Vagina (tissue), 2 donors: ENCODE measurements at places on chromosomes 1 and 21.

GRCh38 chr21:38282921-38283320 is 26.1 kb downstream of the KCNJ15 start:
- DNase-seq = no peak

DNA sequence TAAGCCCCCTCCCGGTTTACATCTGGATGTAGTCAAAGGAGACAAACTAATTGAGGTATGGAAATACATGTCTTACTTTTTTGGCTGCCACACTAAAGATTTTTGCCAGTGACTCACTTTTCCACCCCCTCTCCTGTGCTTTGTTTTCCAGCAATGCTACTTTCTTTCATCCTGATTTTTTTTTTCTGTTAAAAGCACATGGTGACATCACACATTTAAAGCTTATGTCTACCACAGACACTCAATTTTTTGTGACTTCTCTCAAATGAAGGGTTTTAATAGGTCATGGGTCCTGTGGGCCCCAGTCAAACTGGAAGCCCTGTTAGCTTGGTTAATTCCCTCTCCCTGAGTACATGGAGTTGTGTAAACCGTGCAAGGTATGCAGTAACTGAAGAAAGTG is 2.2 kb downstream of the PPP1R8 start:
- DNase-seq = no peak

DNA sequence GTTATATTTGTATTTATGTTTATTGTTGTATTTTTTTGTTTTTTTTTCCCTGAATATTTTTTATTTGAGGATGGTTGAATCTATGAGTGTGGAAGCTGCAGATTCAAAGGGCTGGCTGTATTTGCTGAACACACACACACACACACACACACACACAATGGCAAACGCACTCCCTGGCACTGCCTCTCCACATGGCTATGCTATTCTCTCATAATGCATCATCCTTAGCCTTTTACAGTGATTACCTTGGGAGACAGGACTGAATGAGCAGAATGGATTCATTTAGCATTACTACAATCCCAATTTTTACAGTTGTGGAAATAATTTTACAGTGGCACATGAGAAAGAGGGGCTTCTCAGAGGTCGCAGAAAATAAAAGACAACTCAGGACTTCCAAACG is 390.1 kb downstream of the PCP4 start:
- no peak for DNase-seq

DNA sequence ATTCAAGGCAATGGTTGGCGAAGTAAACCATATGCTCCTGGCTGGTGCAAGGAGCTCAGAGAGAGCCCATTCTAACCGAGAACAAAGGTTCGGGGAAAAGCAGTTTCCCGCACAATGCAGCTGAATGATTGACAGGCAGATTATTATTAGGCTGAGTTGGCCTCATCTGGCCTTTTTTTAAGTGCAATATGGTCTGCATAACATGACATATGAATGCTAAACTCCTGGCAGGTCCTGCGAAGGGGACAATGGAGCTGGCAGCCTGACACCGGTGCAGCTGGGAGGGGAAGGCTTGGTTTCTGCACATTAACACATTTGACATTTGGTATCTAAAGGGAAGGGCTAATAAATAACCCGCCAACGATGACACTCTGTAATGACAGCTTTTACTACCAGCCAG is 92.0 kb downstream of the MIS18A start:
- no peak for DNase-seq

GRCh38 chr1:229230893-229231753 is 39.8 kb upstream of the RAB4A start:
- DNase-seq = peak; percentile 40

DNA sequence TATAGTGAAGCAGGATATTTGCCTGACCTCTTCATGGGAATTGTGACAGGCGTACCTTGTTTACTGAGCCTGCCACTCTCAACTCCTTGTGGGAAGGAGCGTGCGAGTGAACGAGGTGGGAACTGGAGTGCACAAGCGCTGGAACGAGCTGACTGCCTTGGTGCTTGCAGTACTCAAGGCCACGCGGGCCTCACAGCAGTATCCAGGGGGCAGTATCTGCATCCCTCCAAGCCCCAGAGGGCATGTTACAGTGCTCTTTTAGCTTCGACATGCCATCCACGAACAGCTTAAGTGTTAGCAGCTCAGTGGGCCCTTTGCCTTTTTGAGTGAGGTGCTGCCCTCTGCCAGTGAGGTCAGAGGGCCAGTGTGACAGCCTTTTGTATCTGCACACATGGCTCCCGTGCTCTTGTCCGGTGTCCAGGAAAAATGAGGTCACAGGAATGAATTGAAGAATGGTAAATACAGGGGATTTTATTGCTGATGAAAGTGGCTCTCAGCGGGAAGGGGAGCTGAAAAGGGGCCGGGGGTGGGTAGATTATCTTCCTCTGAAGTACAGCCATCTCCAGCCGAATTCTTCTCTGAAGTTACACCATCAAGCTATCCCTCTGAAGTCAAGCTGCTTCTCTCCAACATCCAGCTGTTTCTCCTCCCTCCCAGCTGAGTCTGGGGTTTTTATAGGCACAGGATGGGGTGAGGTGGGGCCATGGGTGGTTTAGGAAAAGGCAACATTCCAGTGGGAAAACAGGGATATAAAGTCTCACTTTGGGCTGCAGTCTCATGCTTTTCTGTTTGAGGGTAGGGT is 69.3 kb downstream of the EPB41 start:
- no peak for DNase-seq

DNA sequence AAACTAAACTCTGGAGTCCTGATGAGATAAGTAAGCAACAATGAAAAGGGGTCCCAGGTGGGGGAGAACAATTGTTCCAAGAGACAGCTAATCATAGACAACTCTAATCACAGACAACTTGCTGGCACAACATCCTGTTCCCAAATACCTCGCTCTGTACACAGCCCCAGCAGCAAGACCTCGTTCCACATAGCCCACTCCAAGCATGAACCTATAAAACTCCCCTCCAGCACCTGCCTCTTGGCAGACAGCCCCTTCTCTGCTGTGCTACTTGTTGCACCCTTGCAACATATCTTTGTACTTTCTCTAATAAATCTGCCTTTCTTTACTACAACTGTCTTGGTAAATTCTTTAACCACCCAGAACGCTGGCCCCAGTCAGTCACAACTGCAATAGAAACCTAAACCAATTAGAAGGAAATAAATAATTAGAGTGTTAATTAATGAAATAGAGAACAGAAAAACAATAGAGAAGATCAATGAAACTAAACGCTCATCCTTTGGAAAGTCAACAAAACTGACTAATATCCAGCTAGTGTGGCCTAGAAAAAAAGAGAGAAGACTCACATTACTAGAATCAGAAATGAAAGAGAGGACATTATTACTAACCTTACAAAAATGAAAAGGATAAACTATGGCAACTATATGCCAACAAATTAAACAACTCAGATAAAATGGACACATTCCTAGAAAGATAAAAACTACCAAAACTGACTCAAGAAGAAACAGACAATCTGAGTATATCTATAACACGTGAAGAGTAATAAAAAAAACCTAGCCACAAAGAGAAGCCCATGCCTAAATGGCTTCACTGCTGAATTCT is 36.1 kb downstream of the LRRC40 start:
- no peak for DNase-seq

DNA sequence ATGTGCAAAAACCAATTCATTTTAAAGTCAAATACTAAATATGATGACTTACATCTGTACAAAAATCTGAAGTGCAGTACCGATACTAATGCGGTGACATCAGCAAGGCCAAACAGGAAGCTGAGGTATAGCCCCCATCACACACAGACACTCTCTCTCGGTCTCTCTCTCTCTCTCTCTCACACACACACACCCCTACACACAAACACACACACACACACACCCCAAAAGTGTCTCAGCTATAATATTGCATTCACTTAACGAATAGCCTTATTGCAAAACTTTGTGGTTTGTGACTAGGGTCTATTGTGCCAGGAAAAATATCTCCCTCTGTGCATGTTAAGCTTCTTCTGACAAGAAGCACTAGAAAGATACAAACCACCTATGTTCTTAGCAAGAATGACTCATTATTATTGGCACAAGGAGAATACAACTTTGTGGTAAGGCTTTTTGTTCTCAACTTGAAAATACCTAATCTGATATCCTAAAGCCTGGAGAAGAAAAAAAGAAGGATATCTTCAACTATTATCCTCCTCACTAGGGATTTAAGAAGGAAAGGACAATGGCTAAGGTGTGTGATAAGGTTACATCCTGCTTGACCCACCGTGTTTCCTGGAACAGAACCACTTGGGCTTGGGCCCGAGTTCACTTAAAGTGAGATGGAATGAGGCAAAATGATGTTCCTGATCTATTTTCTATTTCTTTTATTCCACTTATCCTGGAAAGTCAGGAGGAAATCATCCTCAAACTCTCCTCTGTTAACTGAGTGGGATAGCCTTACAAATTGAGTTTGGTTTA is 107.1 kb downstream of the NIBAN1 start:
- DNase-seq = no peak

GRCh38 chr1:39076127-39076798 is 50.1 kb downstream of the NDUFS5 start:
- DNase-seq = no peak

DNA sequence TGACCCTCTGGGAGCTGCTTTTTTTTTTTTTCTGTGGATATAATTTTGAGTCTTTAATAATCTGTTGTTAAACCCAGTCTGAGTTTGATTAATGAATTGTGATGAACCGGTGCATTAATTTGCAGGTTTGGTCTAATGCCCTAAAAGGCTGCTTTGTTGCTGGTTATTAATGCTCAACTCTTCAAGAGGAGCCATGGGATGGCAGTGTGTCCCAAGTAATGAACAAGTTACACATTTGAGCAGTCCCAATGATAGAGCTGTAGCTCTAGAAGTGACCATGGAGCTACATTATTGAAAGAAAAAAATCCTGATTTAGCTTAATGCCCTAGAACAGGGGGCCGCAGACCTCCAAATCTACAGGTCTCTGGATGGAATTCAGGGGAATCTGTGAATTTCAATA is 53.1 kb downstream of the RWDD3 start:
- DNase-seq = no peak

- DNase-seq = no peak
Measured at GRCh38 chr21:21200103-21200938, 202.1 kb downstream of the NCAM2 start.

DNA sequence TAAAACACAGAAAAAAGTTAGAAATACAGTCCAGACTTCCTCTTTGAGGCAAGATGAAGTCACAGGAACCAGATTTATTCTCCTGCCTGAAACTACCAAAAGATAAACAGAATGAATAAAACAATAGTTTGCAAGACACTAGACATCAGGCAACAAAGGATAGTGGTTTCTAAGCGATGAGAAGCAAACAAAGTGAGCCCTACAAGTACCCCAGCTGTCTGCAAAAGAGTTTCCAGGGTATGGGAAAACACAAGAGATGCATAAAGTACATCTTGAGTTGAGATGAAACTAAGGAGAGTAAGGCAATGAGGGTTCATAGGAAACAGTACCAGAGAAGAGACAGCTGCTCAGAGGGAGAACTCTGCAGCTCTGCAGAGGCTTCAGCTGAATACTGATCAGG is 83.3 kb upstream of the COL24A1 start:
- DNase-seq = no peak

DNA sequence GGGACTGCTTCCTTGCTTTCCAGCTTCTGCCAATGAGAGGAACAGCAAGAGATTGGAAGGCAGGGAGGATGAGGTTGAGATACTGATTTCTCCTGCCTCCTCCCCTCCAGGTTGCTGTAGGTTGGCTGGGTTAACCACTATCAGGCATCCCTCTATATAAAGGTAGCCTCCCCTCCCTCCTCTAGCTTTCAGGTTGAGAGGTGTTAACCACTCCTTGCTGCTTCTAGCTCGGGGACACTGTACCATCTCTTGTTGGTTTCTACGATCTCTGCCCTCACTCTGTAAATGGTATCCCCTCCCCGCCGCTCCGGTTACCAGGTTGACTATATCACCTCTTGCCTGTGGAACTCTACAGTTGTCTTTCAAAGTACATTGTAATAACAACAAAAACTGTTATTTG is 16.7 kb downstream of the LPAR3 start:
- DNase-seq = no peak

DNA sequence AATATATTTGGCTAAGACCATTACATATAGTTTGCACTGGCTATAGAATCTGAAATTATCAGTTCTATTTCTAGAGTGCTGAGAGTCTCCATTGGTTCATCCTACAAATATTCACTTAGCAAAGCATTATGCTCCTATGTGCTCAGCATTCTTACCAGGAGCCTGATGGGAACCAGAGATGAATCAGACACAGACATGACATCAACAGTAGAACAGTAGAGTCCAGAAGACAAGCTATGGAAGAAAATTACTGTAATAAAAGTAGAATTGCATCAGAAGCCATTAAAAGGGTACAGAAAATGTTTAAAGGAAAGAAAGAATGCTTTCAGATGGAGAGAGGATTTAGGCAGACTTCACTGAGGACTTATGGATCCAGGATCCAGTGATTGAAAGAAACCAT is 271.7 kb upstream of the SNX7 start:
- DNase-seq = no peak

- no peak for DNase-seq
Measured at GRCh38 chr1:95384567-95384966, 150.6 kb downstream of the RWDD3 start.

GRCh38 chr1:5991381-5992025 is 722 bp downstream of the NPHP4 start:
- no peak for DNase-seq

DNA sequence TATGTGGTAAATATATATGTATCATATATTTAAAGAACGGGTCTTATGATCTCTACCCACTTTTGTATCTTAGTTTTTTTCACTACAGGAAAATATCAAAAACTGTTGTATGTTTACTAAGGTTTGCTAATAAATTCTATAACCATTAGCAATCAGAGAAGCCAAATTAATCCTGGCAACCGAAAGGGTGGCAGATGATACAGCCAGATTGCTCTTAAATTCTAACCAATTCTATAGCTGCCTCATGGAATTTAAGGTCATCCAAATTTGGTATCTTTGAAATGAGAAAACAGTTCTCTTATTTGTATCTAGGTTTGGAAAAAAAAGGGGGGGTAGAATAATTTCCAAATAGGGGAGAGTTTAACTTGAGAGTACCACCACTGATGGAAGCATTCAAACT is 591.2 kb downstream of the SMYD3 start:
- DNase-seq = no peak

GRCh38 chr1:91273875-91274274 is 130.8 kb downstream of the HFM1 start:
- no peak for DNase-seq

- no peak for DNase-seq
Measured at GRCh38 chr1:56065729-56066128, 513.6 kb downstream of the PLPP3 start.

DNA sequence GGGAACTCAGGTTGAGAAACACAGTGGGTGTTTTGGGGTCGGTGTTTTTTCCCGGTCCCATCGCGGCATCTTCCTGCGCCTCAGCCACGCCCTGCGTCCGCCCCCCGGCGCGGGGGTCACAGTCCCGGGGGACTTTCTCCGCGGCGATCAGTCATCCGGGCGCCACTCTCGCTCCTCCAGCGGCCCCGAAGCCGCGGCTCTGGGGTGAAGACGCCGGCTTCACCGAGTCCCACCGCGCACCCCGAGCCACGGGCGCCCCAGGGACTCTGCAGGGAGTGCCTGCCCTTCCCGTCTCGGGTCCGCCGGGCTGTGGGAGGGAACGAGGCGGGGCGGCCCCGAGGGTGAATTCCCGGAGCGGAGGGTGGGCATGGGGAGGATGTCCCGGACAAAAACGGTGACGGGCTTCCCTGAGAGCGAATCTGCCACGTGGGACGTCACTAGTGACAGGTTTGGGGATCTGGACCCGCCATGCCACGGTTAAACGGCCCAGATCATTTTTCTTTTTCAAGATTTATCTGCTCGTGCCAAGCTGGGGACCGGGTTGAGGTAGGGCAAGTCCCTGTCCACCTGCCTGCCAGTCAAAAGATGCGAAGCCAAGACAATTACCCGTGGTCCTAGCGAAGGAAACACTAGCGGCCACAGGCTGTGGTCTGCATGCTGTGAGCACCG is 717 bp upstream of the BATF3 start:
- peak; percentile 83 for DNase-seq
